ENCODE measurements at places on chromosomes 3 and 15. TPM values are rescaled to one million over a fixed set of nuclear protein-coding genes. Genes with fewer than 3 reads are reported as not detected.

- H3K27me3 ChIP-seq = no peaks in the 10 kb centered on the region
- peaks cover 26% of the 10 kb centered on the region for H3K36me3 ChIP-seq
- no peak for DNase-seq
Measured at GRCh38 chr15:38545179-38545578, 19.4 kb downstream of the RASGRP1 start.

FSD2 gene
- not detected for total RNA-seq

STRC gene
- total RNA-seq = 3.6 TPM

GRCh38 chr3:156614642-156615511 is 59.5 kb upstream of the TIPARP start:
- H3K27ac ChIP-seq = no peak overlapping the region
- H3K36me3 ChIP-seq = no peaks in the 10 kb centered on the region
- no peak for DNase-seq
- no peaks in the 10 kb centered on the region for H3K27me3 ChIP-seq

MAGEL2 gene
- not detected for total RNA-seq

- H3K4me3 ChIP-seq = no peak overlapping the region
- no peaks in the 10 kb centered on the region for H3K36me3 ChIP-seq
- no peak overlapping the region for H3K27ac ChIP-seq
Measured at GRCh38 chr3:21310161-21310560, 440.8 kb downstream of the ZNF385D start.

DNA sequence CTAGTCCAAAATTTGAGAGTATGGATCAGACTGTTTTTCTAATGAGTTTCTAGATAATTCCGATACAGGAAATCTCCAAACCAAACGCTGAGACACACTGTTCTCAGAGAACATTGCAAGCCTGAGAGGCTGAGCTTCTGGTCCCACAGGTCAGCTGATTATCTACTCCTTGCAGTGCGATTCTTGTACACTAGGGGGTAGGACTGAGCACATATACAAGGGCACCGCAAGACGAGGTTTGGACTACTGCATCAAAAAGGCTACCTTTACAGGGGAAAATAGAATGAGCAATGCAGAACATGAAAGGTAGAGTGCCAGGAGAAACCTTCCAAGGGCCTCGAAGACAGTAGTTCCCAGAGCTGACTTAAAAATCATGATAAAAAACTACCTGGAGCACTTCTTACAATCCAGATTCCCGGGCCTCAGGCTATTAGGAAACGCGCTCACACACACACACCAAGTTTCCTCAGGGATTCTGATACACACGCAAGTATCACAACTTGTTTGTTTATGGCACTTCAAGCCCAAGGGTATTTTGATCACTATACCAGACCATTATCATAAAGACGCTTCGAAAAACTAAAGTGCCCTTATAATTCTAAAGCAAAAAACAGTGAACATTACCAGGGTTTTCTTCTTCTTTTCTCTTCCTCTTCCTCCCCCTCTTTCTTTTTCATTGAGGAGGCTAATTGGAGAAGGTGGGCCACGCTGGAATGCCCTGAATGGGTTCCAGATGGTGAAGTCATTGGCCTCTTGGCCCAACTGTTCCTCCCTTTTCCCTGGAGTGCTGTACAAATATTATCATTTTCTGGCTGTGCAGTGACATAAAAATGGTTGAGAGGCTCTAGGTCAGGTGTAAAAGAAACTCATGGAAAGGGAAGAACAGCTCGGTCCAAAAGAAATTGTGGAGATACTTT is 61.8 kb downstream of the SLC12A8 start:
- no peak overlapping the region for H3K27ac ChIP-seq
- no peaks in the 10 kb centered on the region for H3K4me1 ChIP-seq
- no peaks in the 10 kb centered on the region for H3K36me3 ChIP-seq
- no peak overlapping the region for H3K4me3 ChIP-seq
- peak; percentile 42 for DNase-seq
- H3K27me3 ChIP-seq = no peaks in the 10 kb centered on the region

DNA sequence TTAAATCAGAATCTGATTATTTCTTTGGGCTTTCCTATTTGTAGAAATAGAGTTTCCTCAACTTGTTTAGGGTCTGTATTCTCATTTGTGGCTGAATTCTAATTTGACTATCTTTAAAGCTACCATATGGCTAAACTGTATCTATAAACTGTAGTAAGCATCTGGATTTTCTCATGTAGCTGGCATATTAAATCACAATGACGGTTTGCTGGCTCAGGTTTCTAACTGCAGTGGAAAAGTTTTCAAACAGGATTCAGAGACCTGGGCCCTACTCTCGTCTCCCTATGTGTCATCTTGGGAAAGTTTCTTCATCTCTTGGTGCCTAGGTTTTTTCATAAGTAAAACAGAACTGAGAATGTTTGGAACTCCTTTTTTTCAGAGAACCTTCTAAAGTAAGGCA is 68.3 kb downstream of the GALK2 start:
- no peak overlapping the region for H3K4me3 ChIP-seq
- H3K27me3 ChIP-seq = no peaks in the 10 kb centered on the region
- no peak for DNase-seq
- H3K4me1 ChIP-seq = no peaks in the 10 kb centered on the region

GRCh38 chr3:49389297-49389696 is 22.5 kb downstream of the RHOA start:
- no peaks in the 10 kb centered on the region for H3K36me3 ChIP-seq
- peaks cover 11% of the 10 kb centered on the region for H3K4me1 ChIP-seq
- DNase-seq = no peak
- H3K27ac ChIP-seq = no peak overlapping the region
- H3K4me3 ChIP-seq = no peak overlapping the region
- H3K27me3 ChIP-seq = no peaks in the 10 kb centered on the region

CLDN18 gene
- total RNA-seq = not detected

GRCh38 chr3:195752066-195752465 is 31.3 kb downstream of the MUC20 start:
- no peak overlapping the region for H3K27ac ChIP-seq
- no peaks in the 10 kb centered on the region for H3K27me3 ChIP-seq
- no peak overlapping the region for H3K4me3 ChIP-seq
- peaks cover 8% of the 10 kb centered on the region for H3K4me1 ChIP-seq
- no peaks in the 10 kb centered on the region for H3K36me3 ChIP-seq

GRCh38 chr15:95290176-95290974 is 1040.1 kb upstream of the NR2F2 start:
- H3K4me1 ChIP-seq = no peaks in the 10 kb centered on the region
- DNase-seq = no peak
- no peak overlapping the region for H3K27ac ChIP-seq
- no peaks in the 10 kb centered on the region for H3K36me3 ChIP-seq

- H3K36me3 ChIP-seq = no peaks in the 10 kb centered on the region
- H3K27ac ChIP-seq = peak overlapping the region; percentile 22
- no peak for DNase-seq
- H3K4me1 ChIP-seq = peaks cover 36% of the 10 kb centered on the region
- no peaks in the 10 kb centered on the region for H3K27me3 ChIP-seq
- H3K4me3 ChIP-seq = no peak overlapping the region
Measured at GRCh38 chr3:196643201-196643749, 3.8 kb downstream of the NRROS start.

DNA sequence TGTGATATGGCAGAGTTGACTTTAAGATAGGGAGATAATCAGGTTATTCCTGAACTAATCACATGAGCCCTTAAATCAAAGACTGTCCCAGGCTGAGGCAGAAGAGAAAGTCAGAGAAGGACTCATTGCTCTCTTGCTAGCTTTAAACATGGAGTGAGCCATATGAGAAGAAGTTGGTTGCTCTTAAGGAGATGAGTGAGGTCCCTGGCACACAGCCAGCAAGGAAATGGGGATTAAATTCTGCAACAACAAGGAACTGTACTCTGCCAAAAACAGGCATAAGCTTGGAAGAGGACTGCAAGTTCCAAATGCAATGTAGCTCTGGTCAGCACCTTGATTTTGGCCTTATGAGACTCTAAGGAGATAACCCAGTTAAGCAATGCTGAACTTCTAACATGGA is 457.0 kb downstream of the PLOD2 start:
- H3K36me3 ChIP-seq = no peaks in the 10 kb centered on the region
- H3K4me1 ChIP-seq = no peaks in the 10 kb centered on the region
- no peak overlapping the region for H3K4me3 ChIP-seq
- no peak overlapping the region for H3K27ac ChIP-seq
- H3K27me3 ChIP-seq = no peaks in the 10 kb centered on the region

GRCh38 chr3:147449669-147450068 is 40.5 kb downstream of the ZIC1 start:
- H3K4me3 ChIP-seq = no peak overlapping the region
- H3K36me3 ChIP-seq = no peaks in the 10 kb centered on the region
- H3K27ac ChIP-seq = no peak overlapping the region

LTK gene
- 0.53 TPM for total RNA-seq

- H3K36me3 ChIP-seq = no peaks in the 10 kb centered on the region
- no peak overlapping the region for H3K4me3 ChIP-seq
- H3K27ac ChIP-seq = no peak overlapping the region
- no peaks in the 10 kb centered on the region for H3K27me3 ChIP-seq
Measured at GRCh38 chr3:134619301-134619615, 31.6 kb downstream of the KY start.

GOLGA6D gene
- 0.19 TPM for total RNA-seq
